Activated CD8-positive, alpha-beta memory T cell treated with anti-CD3 and anti-CD28 coated beads for 36 hours (primary cell): ENCODE measurements at places on chromosomes 3 and 15. TPM values are rescaled to one million over a fixed set of nuclear protein-coding genes. Genes with fewer than 3 reads are reported as not detected.

Gene IQCF5
- not detected for total RNA-seq

Gene HCLS1
- total RNA-seq: 182 TPM

Gene EFCAB12
- 0.67 TPM for total RNA-seq

Gene CD96
- total RNA-seq: 69.1 TPM
